Stimulated activated CD8-positive, alpha-beta memory T cell treated with anti-CD3 and anti-CD28 coated beads, Interleukin-7, amount 100 ng/mL, for 1 hour (primary cell): ENCODE measurements at places on chromosomes 12 and 14.

DNA sequence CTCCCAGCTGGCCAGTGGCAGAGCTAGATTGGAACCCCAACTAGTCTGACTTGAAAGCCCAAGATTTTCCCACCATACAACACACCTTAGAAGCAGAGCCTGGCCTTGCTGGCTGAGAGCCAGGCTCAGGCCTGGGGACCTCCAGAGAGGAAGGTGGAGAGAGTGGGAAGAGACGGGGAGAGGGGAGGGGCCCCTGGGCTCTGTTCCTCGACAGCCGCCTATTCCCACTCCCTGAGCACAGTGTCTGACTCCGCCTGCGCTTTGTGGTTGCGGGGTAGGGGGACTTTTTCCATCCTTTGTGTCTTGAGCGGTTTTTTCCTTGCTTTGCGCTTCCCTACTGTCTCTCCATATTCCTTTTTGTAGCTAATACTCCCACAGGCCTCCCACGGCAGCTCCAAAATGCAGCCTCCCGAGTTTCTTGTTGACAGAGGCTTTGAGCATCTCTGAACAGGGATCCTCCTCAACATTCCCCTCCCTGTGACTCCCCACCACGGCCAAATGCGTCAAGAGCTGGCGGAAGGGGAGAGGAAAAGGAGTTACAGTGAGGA lies 4.0 kb upstream of the KCNH3 start:
- no peak for DNase-seq

DNA sequence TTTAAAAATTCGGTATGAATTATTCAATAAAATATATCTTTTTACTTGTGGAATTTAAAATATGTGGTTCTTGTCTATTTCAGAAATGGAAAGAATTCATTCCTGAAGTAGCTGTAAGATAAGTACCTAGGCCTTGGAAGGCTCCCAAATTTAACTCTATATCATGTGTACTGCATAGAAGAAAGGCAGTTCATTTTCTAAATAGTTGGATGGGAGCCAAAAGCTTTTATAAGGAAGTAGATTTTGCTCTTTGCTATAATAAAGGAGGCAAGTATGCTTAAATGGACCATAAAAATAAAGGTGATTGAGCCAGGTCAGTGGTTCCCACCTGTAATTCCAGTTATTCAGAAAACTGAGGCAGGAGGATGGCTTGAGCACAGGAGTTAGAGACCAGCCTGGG lies 187.5 kb downstream of the ATXN7L3B start:
- DNase-seq, result no peak

- no peak for DNase-seq
These were observed 99.9 kb downstream of the FOXN3 start for GRCh38 chr14:89317051-89317691.

GRCh38 chr12:57620936-57621496 lies 9.8 kb downstream of the ARHGEF25 start:
- DNase-seq, result no peak

DNA sequence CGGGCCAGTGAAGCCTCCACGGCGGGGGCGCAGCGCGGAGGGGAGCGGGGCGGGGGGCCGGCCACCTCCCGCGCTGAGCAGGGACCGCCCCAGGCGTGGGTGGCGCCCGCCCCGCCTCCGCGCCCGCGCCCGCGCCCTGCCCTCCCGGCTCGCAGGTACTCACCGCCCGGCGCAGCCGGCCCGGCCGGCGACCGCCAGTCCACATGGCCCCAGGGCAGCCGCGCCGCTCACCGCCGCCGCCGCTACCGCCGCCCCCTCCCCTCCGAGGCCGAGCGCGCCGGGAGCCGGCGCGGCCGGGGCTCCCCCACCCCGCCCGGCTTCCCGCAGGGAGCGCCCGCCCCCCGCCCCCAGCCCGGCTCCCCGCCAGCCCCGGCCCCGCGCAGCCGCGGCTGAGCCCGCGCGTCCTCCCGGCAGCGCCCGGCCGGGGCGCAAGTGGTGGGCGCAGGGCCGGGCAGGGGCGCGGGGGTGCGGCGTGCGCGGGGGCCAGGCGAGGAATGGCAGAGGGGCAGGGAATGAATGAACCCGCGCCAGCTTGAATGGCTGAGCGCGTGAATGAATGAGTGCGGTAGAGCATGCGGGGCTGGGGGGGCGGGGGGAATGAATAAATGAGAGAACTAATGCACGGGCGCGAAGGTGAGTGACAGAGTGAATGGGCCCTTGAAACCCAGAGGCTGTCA lies at the start of gene BEGAIN:
TSS of gene BEGAIN (minus strand) at position 332 of the 677 bp plus-strand sequence. CDS start at position 205, 127 bp downstream.
- DNase-seq, result no peak
